Left colon (tissue), 2 donors: ENCODE measurements at places on chromosomes 3 and 15. TPM values are rescaled to one million over a fixed set of nuclear protein-coding genes. Genes with fewer than 3 reads are reported as not detected.
A peak's percentile ranks its signal among the peaks of the same experiment; 100 is the strongest.

GRCh38 chr15:36755341-36756000, 176.0 kb downstream of the CDIN1 start:
- DNase-seq, result no peak

SLC9C1 gene
- total RNA-seq, result 0.43 TPM

DNA sequence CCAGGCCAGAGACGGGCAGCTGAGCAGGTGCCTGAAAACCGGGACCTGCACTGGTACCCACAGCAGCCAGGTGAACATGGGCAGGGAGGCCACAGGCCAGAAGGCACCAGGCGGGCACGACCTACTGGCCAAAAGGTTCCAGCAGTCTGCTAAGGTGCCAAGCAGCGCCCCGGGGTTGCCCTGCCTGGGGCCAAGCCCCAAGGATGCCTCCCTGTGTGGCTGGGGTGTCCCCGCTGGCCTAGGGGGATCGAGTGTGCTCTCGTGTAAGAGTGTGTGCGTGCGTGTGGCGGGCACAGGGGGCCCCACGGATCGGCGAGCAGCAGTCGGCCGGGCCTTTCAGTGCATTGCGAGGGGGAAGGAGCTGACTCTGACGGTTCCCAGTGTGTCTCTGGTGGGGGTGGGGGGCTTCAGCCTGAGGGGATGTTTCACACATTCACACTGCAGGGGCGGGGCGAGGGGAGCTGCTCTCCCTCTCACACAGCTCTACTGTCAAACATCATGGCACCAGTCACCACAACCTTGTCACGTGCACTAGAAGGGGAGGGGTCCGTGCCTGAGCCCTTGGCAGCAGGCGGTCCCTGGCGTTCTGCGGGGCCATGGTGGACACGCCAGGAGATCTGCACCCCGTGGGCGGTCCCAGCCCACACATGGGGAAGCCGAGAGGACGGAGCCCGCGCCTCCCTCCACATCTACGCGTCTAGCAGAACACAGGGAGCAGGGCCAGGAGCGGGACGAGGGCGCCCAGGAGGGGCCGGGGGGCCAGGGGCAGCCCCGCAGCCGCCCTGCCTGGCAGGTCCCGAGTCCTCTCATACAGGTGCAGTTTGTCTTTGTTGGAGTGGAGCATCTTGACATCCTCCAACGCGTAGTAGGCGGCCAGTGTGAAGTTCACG, 44.5 kb downstream of the RGMA start:
- DNase-seq, result no peak

- DNase-seq, result no peak
These were observed 36.5 kb downstream of the SETD5 start for GRCh38 chr3:9433627-9434521.

DNA sequence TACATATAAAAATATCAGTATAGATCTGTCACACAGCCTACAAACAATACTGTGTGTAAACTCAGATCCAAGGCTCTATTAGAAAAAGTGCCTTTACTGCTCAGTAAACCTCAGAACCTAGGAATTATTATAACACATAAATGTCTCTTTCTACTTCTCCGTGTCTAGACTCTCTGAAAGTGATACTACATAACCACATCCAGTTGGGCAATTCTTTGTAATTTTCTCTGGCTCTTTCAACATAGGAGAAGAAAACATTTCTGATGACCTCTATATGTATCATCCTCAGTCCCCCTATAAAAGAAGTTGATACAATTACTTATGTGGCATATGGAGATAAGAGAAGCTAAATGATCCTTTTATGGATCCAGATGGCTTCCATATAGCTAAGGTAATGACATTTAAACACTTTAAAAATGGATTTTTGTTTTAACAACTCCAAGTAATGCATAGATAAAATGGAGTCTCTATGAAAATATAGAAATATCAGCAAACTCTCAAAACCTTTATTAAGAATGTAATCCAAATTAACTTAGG, 104.5 kb downstream of the LSAMP start:
- no peak for DNase-seq

DNA sequence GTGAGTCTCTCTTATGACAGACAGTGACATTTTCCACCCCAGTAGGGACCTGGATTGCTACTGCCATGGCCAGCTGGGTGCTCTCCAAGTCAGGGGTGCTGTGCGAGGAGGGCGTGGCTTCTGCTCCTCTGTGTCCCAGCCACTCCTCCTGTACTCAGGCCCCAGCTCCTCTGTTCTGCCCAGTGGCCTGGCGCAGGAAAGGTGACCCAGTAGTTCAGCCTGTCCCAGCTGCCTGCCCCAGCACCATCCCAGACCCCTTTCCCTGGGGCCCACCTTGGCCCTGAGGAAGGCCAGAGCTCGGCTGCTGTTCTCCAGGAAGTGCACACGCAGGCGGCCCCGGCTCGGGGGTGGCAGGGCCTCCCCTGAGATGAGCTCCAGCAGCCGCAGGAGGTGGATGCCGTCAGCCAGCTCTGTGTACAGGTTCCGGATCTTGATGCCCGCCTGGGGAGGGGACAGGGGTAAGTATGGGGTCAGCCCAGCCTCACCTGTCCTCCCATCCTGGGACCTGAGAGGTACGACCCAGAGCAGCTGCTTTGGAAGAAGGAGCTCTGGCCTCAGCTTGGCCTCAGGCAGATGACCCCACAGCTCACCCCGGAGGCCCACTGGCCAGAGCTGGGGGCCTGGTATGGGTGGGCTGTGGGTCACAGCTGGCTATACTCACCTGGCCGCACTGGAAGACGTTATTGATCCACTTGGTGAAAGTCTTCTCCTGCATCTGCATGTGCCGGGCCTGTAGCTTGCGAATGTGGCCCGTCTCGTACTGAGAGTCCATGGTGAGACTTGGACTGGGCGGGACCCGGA, 1.0 kb downstream of the SPTBN5 start:
- peak; percentile 72 for DNase-seq

- DNase-seq, result no peak
These were observed 6.0 kb downstream of the CTSH start for GRCh38 chr15:78938658-78939488.
